ENCODE measurements at places on chromosomes 5 and 9.

GRCh38 chr9:32926911-32927310 lies 74.5 kb downstream of the APTX start:
- DNase-seq: no peak

DNA sequence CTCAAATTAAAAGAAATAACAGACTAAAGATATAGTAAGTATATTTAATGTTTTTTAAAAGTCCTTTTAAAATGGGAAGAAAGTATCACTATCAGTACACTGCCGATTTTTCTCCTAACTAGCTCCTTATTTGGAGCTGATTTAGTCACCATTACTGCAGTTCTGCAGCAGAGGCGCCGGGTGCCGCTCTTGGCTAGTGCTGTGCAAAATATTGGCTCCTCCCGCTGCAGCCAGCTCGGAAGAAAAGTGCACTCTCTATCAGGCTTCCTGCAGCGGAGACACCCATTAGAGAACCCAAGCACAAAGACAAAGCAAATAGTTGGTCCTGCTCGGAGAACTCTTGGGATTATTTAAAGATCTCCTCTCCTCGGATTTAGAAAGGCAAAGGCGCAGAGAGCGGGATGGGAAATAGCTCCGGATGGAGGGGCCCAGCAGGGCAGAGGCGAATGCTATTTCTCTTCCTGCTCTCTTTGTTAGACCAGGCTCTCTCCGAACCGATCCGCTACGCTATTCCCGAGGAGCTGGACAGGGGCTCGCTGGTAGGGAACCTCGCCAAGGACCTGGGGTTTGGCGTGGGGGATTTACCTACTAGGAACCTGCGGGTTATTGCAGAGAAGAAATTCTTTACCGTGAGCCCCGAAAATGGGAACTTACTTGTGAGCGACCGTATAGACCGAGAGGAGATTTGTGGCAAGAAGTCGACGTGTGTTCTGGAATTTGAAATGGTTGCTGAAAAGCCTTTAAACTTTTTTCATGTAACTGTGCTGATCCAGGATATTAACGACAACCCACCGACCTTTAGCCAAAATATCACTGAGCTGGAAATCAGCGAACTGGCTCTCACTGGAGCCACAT lies at the start of gene PCDHGB3:
Gene PCDHGB3 (plus strand): TSS at position 249 of the 855 bp plus-strand sequence. CDS start 153 bp downstream, at position 402.
- no peak for DNase-seq

DNA sequence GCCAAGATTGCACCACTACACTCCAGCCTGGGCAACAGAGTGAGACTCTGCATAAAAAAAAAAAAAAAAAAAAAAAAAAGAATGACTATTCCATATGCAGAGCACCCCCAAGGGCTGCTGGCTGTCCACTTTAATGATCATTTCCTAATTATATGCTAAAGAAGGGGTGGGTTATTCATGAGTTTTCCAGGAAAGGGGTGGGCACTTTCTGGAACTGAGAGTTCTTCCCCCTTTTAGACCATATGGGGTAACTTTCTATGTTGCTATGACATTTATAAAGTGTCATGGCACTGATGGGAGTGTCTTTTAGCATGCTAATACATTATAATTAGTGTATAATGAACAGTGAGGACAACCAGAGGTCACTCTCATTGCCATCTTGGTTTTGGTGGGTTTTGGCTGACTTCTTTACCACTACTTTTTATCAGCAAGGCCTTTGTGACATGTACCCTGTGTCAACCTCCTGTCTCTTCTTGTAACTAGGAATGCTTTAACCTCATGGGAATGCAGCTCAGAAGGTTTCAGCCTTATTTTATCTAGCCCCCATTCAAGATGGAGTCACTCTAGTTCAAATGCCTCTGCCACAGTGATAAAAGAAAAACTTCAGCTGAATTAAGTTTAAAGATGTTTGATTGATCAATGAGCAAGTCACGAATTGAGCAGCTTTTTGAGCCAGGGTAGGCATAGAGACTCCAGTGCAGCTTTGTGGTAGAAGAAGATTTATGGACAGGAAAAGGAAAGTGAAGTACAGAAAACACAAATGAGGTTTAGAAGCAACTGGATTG lies 7.1 kb upstream of the NANS start:
- no peak for DNase-seq

DNA sequence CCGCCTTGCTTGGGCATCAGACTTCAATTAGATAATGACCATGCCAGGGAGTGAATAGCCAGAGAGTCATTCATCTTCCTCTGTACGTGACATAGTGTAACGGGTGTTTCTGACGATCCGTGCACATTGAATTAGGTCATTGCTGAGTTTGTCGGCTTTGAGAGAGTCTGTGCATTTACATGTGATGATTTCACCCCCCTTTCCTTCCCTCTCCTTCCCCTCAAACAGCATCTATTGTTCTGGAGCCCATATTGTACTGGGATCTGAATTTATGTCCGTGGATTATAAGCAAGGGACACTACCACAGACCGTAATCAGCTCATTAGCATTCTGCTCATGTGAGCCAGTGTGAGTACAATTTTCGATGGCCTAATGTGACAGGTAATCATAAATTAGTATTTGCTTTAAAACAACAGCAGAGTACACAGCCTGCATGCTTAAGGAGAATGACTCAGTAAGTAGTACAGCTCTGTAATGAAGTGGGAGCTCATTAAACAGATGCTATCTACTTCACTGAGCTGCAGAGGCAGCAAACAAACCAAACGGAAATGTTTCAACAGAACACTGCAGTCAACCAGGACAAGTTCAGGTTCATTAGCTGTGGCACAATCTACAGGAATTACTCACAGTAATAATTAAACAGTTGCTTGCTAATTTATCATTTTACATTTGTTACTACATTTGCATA lies 302.1 kb downstream of the CSNK1G3 start:
- no peak for DNase-seq

GRCh38 chr5:9761706-9762105 lies 131.6 kb upstream of the TAS2R1 start:
- DNase-seq: no peak

- DNase-seq: no peak
Measured at GRCh38 chr9:113584428-113585084, 121.0 kb downstream of the RGS3 start.

DNA sequence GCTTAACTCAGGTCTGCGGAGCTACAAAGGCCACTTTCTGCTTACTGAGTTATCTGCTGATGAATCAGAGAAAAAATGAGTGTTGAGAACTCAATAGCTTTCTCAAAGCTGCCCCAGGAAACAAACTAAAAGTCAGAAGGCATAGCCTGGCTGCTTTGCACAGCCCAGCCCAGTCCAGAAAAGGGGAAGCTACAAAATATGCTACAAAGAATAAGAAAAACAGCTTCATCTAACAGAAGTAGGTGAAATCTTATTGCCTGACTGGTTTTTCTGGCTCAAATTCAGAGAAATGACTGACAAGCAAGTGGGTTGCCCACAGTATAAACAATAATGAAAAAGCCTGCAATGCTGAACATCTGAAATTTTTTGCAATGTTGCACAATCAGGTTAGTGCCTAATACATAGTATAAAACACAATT lies 156.2 kb downstream of the PPP2R2B start:
- no peak for DNase-seq
